ENCODE measurements at places on chromosomes 5 and 9.

GRCh38 chr5:116437922-116438578, 136.6 kb downstream of the SEMA6A start:
- DNase-seq, result no peak

DNA sequence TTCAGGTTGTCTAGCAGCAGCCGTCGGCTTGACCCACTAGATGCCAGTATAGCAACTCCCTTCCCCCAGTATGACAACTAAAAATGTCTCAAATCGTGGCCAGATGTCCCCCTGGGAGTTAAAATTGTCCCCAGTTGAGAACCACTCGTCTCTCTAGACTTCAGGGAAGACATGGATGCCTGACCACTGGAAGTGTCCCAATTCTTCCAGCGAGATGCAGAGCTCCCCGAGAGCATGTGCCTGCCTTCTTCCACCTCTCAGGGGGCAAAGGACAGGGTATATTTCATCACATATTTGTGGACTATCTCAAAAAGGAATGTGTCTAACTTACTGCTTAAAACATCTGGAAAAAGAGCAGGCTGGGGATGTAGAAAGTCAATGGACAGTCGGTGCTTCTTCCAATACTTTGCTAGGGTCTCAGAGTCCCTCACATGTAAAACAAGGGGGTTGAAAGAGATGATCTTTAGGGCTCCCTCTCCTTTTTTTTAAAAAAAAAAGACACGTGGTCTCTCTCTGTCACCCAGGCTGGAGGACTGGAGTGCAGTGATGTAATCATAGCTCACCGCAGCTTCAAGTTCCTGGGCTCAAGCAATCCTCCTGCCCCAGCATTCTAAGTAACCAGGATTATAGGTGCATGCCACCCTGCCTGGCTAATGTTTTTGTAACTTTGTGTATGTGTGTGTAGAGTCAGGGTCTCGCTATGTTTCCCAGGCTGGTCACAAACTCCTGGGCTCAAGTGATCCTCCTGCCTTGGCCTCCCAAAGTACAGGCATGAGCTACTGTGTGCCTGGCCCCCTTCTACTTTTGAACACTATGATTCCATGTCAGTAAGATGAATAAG, 190.6 kb downstream of the DAB2IP start:
- no peak for DNase-seq

DNA sequence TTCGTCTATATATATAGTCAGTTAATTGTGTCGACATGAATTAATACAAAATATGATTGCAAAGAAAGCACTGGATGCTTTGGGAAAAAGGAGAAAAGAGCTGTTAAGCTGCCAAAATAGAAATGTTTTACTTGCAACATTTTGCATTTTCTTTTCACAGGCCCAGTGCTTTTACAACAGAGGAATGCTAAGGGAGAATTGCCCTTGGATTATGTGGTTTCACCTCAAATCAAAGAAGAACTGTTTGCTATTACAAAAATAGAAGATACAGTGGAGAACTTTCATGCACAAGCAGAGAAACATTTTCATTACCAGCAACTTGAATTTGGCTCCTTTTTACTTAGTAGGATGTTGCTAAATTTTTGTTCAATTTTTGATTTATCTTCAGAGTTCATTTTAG, 76.2 kb downstream of the SLF1 start:
- no peak for DNase-seq

GRCh38 chr5:14407051-14407450, 174.5 kb upstream of the OTULINL start:
- DNase-seq, result no peak

- DNase-seq, result no peak
These were observed 70.2 kb upstream of the ALDH1A1 start for GRCh38 chr9:73023025-73023541.

GRCh38 chr5:172028167-172028566, 21.7 kb upstream of the FBXW11 start:
- no peak for DNase-seq

DNA sequence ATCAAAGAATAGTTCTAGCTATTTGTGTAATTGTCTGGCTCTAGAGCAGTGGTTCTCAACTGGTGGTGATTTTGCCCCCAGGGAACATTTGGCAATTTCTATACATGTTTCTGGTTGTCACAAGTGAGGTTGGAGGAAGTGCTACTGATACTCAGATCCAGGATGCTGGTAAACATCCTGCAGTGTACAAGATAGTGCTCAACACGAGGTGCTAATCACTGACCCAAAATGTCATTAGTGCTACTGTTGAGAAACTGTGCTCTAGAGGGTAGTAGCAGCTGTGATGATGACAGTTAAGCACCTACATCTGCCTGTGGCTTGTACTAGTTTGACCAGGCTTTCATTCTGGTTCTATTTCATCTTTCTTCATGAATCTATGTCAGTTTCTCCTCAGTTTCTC, 22.1 kb downstream of the LRRC19 start:
- no peak for DNase-seq

Measured in stimulated activated CD8-positive, alpha-beta memory T cell treated with anti-CD3 and anti-CD28 coated beads, Interleukin-4, amount 100 ng/mL, for 1 hour (primary cell).